ENCODE measurements at places on chromosomes 5 and 9.

GRCh38 chr5:10987925-10988504 lies 227.0 kb upstream of the DAP start:
- DNase-seq, result peak; percentile 29

- DNase-seq, result no peak
Measured at GRCh38 chr5:67286006-67286405, 89.4 kb upstream of the CD180 start.

DNA sequence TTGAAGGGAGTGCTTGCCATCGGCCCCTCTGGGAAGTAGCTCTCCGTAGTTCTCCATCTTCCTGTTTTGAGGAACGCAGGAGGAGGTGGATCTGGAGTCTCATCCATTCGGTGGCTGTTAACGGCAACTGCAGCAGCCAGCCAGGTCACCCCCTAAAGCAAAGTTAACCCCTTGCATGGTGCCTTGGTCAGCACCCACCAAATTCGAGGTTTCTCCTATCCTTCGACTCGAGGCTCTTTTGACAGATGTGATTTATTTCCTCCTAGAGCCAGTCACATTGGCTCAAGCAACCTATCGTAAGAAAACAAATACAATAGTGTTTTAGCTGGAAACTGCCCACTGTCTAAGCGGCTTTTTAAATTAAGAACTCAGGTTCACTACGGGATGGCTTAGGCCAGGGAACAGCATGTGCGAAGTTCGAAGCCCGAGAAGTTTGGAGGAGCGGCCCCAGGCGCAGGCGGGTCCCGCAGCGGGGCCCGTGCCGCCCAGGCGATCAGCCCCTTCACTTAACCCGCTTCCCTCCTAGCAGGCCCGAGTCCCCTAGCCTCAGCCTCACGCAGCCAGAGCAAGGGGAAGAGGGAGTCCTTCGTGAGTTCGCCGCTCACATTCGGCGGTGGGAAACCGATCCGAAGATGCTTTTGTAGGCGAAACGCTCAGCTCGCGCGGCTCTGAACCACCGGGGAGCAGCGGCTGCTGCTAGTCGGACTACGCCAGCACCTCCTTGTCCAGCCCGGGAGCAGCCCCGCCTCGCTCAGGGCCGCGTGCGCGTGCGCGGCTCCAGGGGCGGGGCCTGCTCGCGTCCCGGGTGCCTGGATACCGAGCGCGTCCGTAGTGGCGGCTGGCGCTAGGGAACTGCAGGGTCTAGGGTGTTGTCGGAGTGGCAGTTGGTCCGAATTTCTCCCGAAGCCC lies at the start of gene ROPN1L:
Gene ROPN1L (plus strand): TSS at position 797 of the 909 bp plus-strand sequence. CDS start 289 bp downstream, outside the sequence.
- DNase-seq, result peak; percentile 86

DNA sequence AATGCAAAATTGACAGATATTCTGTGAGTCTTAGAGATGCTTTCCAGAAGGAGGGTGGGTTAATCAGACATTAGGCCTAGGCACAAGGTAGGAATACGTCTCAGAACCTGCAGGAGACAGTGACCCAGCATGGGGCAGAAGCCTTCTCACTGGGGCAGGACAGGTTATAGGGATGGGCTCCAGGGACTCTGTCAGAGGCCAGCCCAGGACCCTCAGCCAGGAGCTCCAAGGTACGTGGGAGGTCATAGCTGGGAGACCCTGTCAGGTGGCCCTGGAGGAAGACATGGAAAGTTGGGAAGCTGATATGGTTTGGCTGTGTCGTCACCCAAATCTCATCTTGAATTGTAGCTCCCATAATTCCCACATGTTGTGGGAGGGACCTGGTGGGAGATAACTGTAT lies 450.4 kb downstream of the GADD45G start:
- no peak for DNase-seq

GRCh38 chr9:134304261-134304660 lies 22.0 kb upstream of the RXRA start:
- DNase-seq, result no peak

GRCh38 chr9:123796094-123796493 lies 133.8 kb downstream of the DENND1A start:
- no peak for DNase-seq

DNA sequence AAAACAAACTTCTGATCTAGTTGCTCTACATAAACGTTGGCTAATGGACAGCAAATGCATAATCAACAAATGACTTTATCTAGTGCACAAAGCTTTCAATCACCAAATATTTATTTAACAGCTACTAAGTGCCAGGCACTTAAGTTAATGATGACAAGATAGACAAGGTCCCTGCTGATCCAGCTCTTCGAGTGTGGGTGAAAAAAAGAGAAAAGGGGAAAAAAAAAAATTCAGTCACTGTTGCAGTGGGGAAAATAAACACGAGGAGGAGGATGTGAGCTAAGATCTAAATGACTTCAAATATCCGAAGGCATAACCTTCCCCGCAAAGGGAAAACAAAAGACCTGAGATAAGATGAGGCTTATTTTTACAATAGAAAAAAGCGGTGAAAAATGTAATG lies 9.6 kb downstream of the PSIP1 start:
- no peak for DNase-seq

DNA sequence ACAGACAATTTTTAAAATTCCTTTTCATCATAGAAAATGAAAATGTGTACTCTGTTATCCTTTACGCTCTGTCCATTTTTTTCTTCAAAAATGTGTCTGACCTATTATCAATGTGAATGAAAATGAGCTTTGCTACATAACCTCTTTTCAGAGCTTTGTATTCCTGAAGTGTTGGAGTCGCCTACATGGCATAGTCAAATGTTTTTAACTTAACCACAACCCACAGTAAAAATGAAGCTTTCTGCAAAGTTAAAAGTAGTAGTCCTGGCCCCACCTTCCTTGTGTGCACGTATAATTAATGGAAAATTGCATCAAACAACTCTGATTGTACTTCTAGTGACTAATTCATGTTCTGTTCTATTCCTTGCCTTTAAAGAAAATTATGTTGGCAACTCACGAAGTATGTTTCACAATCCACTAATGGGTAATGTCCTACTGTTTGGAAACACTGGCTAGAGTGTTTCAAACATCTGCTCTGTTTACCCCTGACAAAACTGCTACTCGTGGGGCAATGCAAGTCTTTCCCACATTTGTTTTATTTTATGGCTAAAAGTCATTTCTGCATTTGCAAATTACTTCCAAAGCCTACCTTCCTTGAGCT lies 18.6 kb upstream of the PSAT1 start:
- DNase-seq, result no peak

DNA sequence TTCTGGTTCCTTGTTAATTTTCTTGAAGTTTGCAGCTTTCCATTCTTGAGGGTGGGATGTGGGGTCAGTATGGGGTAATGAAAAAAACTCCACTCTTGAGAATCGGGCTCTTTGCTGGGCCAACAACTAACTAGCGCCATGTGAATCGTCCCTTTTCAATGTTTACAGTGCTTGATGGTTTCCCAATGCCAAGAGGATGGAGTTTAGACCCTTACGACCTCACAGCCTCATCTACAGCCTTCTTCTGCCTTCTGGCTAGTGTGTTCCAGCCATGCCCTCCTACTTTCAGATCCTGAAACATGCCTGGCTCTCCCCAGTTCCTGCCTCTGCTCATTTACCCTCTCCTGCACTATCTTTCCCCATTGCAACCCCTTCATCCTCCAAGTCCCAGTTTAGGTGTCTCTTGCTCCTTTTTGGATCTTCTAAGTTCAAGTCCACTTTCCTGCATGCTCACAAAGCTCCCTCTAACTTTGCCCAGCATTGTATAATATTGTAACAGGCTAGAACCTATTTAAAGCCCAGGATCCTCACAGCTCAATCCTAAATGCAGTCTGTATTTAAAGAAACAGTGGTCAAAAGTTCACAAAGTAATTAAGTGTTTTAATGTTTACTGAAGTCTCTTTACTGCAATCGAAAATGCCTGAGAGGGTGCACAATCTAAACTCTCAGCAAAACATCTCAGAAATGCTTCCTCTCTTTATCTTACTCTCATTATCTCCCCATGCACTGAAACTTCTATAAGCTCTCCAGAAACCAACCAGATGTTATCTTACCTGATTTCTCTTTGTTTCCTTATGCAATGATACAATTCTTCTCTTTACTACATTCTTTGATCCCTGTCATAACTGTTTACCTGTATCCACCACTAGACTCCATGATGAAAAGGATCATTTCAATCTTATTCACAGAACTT lies 20.6 kb upstream of the CAST start:
- DNase-seq, result no peak

GRCh38 chr5:54254482-54255198 lies 55.7 kb downstream of the ARL15 start:
- no peak for DNase-seq

DNA sequence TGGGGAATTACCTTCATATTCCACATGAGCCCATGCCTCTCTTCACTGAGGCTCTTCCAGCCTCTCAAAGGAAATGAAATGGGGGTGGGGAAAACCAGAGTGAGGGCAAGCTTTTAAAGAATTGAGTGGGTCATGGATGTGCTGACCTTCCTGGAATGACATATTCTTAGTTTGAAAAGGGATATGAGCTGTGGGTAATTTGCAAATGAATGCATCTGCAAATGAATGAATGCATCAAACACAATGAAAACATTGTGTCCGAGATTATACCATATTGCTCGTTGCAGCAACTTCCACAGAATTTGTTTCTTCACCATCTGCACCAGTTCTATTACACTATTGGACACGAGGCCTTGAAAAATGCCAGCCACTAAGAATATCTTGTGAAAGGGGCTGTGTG lies 198.6 kb upstream of the CDH6 start:
- DNase-seq, result no peak

- no peak for DNase-seq
Measured at GRCh38 chr5:179795049-179795862, 1.5 kb downstream of the LTC4S start.

GRCh38 chr9:75108571-75108970 lies 20.3 kb downstream of the OSTF1 start:
- no peak for DNase-seq

DNA sequence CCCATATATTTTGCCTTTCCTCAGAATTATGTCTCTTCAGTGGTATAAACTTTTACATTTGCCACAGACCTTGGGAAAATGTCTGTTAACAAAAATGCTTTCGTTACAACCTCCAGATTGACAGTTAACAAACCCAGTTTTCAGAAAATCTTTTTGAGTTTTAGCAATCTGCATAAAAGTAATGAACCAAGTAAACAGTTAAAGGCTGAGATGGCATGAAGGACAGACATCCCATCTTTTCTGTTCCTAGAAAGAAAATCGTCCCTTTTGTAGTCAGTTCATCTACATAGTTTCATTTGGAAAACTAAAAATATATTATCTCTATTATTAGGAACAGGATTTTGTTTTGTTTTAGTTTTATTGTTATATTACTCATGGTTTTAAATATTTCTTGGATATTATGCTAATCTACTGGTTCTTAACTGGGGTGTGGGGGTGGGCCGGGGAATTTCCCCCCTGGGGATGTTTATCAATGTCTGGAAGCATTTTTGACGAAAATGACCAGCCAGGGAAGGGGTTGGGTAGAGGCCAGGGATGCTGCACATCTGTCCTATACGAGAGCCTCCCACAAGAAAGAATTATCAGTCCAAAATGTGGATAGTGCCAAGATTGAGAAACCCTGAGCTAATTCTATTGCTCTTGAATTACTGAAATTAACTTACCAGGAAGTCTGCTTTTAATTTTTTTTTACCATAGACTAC lies 11.9 kb downstream of the FYB1 start:
- DNase-seq, result peak; percentile 70

GRCh38 chr9:14814249-14814628 lies 91.7 kb upstream of the CER1 start:
- DNase-seq, result no peak

DNA sequence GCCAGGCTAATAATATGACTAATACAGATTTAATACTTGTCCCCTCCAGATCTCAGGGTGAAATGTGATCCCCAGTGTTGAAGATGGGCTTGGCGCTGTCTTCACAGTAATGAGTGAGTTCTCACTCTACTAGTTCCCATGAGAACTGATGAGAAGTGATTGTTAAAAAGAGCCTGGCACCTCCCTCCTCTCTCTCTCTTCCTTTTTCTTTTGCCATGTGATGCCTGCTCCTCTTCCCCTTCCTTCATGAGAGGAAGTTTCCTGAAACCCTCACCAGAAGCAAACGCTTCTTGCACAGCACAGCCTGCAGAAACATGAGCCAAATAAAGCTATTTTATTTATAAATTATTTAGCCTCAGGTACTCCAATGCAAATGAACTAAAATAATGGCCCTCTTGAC lies 55.2 kb downstream of the GLDC start:
- DNase-seq, result no peak

GRCh38 chr9:109311731-109312130 lies 9.1 kb downstream of the EPB41L4B start:
- DNase-seq, result no peak

GRCh38 chr9:33737811-33738606 lies 57.4 kb upstream of the PRSS3 start:
- DNase-seq, result no peak

GRCh38 chr9:75918154-75918553 lies 27.7 kb downstream of the PCSK5 start:
- DNase-seq, result no peak

DNA sequence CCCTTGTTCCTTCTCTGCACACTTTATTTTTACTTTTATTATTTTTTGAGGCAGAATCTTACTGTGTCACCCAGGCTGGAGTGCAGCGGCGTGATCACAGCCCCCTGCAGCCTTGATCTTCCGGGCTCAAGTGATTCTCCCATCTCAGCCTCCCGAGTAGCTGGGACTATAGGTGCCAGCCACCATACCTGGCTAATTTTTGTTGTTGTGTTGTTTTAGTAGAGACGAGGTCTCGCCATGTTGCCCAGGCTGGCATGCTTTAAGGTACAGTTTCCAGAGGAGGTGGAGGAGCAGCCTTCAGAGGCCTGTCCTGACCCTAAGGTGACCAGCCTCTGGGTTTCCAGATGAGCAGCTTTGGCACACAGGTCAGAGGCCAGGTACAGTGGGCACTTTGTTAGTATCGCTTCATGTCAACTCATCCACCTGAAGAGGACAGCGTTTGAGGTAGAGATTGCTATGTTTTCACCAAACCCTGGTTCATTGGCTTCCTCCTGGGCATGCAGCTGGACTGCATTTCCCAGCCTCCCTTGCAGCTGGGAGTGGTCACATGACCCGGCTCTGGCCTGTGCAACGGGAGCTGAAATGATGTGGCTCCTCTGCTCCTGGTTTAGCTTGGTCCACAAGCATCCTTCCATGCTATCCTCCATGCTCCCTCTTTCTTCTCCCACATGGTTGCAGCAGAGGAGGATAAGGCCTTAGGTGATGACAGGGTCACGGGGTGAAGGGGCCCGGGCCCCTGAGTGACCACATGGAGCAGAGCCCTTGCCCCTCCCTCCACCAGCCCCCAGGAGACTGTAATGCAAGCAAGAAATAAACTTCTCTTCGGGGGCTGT lies 139.3 kb upstream of the IER5L start:
- DNase-seq, result peak; percentile 63

DNA sequence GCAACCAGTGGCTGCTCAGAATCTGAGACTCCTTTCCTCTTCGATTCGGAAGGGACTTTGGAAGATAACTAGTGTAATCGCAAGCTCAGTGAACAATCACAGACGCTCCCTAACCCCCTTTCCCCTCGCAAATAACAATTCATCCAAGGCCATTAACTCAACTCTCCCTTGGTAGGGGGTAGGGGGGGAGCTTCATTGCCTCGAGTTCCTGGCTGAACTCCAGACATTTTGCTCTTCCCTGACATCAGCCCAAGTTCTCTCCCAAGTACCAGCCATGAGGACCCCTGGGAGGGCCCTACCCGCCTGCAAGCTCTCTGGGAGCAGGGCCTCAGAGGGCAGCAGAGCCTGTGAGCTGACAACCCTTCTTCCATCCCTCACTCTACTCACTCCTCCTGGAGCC lies 8.4 kb downstream of the FAM163B start:
- no peak for DNase-seq

GRCh38 chr5:95392593-95393182 lies 1.5 kb downstream of the FAM81B start:
- DNase-seq, result peak; percentile 32

- DNase-seq, result no peak
Measured at GRCh38 chr9:69171049-69171448, 3.0 kb upstream of the TJP2 start.

GRCh38 chr5:97162045-97162444 lies 19.6 kb upstream of the LIX1 start:
- peak; percentile 68 for DNase-seq

All from muscle of back (tissue), 13 donors.